ENCODE measurements at places on chromosomes 6 and 20.

DNA sequence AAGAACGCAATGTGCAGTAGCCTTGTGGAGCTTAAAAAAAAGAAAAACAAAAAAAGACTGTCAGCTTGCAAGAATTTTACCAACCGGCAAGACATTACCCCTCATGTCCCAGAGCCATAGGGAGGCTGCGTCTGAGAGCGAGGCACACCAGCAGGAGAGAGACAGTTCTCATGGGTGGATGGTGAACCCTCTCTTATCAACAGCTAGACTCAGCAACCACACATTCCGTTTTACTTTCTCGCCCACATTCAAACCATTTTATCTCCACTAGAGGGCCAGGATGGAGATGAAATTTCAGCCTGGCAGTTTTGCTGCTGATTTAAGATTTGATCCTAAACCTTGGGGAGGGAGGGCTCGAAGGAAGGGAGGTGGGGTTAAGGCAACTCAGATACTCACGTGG is 247.0 kb downstream of the ATXN1 start:
- no peak for DNase-seq

- DNase-seq = peak; percentile 41
Measured at GRCh38 chr20:50478162-50478990, 31.8 kb upstream of the PTPN1 start.

DNA sequence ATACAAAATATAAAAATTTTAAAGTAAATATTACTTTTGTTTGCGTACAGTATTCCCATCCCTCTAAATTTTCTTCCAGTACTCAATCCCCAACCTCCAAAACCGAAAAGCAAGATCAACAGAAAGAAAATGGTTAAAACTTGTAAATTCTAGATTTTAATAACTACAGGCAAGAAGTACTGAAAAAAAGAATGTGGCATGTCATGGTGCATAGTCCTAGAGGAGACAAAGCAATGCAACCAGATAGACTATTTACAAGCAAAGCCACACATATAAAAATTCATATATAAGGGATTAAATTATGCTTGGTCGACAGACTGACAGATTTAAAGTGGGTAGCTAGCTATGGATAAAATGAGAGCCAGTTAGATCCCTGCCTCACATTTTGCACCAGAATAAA is 56.5 kb upstream of the HFE start:
- DNase-seq = no peak

GRCh38 chr6:4613381-4613780 is 162.8 kb upstream of the CDYL start:
- no peak for DNase-seq

DNA sequence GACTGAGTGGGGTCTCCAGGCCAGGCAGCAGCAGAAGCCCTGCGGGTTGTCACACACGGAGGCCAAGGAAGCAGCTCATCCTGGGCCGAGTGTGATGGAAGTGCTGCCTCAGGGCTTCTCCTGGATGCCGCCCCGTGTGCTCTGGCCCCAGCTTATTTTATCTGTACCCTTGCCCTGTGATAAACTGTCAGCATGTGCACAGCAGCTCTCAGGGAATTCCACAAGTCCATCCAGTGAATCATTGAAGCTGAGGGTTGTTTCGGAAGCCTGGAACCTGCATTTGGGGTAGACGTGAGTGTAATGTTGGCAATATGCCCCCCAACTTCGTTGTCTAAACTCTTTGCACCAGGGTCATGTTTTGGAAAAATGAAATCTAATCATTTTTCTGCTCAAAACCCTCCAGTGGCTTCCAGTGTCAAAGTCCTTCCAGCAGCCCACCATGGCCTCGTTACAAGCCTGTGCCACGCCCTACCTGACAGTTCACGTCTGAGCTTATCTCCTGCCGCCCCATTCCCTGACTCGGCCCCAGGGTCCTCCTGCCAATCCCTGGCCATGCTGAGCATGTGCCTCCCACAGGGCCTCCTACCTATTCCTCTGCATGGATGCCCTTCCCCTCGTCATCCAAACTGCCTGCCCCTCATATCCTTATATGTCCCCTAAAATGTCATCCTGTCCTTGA is 168.1 kb upstream of the THBS2 start:
- no peak for DNase-seq

DNA sequence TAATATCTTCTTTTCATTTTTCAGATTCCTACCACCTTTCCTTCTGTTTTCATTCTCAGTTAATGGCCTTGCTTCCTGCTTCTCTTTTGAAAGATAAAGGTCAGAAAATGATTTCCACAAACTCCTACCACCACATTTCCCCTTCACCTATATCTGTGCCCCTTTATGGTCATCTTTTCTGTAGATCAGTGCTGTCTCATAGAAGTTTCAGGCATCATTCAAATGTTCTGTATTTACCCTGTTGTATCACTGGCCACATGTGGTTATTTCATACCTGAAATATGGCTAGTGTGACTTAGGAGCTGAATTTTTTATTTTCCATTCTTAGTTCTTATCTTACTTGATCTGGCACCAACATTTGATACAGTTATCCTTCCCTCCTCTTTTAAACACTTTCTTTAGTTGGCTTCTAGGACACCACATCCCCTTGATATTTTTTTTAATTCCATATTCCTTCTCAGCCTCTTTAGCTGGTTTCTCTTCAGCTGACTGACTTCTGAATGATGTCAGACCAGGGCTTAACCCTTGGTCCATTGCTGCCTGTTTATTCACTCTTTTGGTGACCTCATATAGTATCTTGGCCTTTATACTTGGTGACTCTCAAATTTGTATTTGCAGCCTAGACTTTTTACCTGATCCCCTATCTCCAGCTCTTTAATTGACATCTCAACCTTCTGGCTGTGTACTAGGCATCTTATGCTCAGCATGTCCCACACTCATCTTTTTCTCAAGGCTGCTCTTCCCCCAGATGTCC is 81.0 kb downstream of the ATRN start:
- no peak for DNase-seq

GRCh38 chr6:83756565-83756964 is 47.7 kb upstream of the SNAP91 start:
- DNase-seq = no peak

DNA sequence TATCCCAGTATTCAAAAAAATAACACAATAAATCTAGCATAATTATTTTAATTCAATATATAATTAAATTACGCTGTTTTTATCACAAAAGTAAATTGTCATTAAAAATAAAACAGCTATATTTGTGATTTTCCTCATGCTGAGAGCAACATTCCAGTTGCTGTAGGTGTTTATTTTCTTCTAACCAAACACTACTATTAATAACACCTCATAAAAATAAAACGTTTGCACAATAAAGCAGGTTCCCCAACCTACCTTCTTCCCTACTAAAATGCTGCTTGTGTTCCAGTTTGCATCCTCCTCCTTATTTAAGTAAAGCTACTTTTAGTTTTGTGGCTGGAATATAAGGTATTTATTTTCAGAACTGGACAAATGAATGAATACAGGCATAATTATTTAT is 108.2 kb upstream of the LGSN start:
- DNase-seq = no peak

- no peak for DNase-seq
Measured at GRCh38 chr6:82178077-82178758, 69.3 kb downstream of the IBTK start.

DNA sequence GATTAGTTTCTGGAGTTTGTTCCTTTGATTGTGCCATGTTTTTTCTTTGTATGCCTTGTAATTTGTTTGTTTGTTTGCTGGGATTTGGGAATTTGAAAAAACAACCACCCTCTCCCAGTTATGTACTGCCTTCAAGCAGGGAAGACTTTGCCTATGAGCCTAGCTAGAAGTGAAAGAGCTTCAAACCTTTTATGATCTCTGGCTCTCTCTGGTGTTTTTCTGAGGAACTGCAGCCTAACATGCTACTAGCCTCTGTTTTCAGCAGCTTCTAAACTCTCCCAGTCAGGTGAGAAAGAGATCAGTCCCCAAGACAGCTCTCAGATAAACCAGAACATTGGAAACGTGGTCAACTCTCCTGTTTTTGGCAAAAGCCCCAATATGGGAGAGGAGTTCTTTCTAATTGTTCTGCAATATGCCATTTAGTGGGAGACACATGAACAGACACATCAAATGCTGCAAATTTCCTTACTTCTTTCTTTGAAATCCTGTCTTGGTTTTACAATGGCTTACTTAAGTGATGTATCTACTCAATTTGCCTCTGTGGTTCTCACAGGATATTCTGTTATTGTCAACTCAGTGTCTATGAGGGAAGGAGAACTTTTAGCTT is 58.9 kb upstream of the SERINC1 start:
- DNase-seq = peak; percentile 28

- no peak for DNase-seq
Measured at GRCh38 chr20:47557218-47557617, 55.5 kb downstream of the NCOA3 start.

GRCh38 chr20:6036213-6036612 is 17.6 kb downstream of the LRRN4 start:
- DNase-seq = no peak

GRCh38 chr6:154956771-154957522 is 38.2 kb upstream of the TIAM2 start:
- no peak for DNase-seq

DNA sequence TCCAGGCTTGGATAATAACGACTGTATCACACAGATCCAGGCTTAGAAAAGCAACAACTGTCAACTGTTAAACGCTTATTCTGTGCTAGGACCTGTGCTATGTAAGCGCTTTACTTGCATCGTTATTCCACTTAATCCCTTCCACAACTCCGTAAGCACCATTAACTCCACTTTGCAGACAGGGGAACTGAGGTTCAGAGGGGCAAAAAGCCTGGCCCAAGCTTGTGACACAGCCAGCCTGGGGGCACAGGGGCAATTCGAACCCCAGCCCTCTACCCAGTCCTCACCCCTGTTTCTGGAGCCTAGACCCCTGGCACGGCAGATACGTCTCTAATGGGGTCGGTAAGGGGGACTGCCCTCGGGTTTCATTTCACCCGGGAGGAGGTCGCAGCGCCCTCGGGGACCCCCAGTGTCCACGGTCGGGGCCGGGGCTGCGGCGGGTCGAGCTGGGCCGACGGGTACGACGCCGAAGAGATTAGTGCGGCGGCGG is 411 bp downstream of the DSN1 start:
- DNase-seq = no peak

DNA sequence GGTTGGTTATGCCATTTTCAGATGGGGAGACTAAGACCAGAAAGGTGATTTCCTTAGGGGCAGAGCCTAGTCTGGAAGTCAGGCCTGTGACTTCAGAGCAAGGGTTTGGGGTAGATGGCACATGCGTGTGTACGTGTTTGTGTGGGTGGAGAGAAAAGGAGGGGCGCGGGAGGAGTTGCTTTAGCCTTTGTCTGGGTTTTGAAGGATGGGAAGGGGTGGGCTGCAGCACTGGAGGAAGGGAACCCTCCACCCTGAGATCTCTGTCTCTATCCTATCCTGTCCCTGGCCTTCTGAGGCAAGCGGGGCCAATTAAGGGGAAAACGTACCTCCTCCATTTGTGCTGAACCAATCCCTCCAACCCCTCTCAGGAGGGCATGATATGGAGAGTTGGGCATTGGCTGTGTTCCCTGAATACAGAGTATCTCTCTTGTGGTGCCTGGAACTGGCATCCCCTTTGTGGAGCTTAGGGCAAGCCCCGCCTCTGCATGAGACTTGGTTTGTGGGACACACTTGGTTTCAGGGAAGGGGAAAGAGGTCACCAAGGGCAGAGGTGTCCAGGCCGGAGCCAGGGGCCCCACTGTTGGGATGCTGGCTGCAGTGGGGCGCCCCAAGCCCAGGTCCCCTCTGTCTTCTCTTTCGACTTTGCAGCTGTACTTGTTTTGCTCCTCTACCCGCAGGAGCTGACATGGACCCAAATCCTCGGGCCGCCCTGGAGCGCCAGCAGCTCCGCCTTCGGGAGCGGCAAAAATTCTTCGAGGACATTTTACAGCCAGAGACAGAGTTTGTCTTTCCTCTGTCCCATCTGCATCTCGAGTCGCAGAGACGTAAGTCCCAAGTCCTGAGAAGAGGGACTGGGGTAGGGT is at the start of gene DBNDD2:
Gene DBNDD2, plus strand, starts transcription at position 507 of the 863 bp plus-strand sequence. Its CDS starts 179 bp downstream, at position 686.
- DNase-seq = no peak

GRCh38 chr20:21004386-21005076 is 101.6 kb downstream of the LINC00237 start:
- no peak for DNase-seq

DNA sequence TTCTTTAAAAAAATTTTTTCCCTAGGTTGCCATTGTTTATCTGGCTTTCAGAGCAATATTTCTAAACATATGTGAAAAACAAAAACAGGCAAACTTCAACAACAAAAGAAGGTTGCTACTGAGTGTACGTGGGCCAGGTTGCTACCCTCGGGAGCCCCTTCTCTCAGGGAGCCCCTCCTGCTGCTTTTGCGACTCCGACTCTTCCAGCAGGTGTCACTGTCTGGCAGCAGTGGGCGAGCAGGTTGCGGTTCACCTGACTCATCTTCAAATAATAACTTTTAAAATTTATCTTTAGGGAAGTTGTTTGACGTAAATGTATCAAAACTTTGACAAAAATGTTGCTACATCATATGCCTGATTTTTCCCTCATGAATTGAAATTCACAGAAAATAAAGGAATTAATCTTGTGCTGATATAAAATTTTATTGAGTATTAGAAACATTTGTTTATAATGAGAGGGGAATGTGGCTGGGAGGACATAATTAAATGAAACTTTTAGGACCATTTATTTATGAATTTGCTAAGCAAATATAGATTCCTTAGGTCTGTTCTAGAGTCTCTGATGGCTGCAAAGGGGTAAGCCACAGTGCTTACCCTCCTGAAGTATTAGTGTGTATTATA is 138.8 kb downstream of the HIVEP1 start:
- no peak for DNase-seq

- no peak for DNase-seq
Measured at GRCh38 chr6:159328052-159328451, 158.9 kb downstream of the FNDC1 start.

DNA sequence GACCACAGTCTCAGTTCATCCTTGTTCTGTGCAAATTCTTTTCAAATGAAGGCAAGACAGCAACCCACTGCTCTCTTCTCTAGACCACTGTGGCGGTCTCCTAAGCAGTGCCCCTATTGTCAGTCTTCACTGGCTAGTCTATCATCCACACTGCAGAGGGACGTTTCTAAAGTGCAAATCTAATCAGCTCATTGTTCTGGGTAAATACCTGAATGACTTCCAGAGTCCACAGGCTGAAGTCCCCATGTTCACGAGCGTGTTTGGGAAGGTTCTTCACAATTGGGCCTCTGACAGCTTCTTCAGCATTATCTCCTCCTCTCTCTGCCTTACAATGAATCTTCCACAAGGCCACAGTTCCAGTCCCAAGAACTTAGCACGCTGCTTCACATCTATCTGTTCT is 73.2 kb downstream of the LAMA4 start:
- DNase-seq = no peak

- DNase-seq = no peak
Measured at GRCh38 chr6:39260456-39260855, 31.2 kb upstream of the KCNK5 start.

DNA sequence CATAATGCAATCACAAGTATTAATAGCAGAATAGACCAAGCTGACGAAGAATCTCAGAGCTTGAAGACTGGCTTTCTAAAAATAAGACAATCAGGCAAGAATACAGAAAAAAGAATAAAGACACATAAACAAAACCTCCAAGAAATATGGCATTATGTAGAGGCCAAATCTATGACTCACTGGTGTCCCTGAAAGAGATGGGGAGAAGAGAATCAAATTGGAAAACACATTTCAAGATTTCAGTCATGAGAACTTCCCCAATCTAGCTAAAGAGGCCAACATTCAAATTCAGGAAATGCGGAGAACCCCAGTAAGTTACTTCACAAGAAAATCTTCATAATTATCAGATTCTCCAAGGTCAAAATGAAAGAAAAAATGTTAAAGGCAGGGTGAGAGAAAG is 69.0 kb upstream of the PDE7B start:
- DNase-seq = no peak

Measured in stimulated activated CD4-positive, alpha-beta T cell treated with anti-CD3 and anti-CD28 coated beads, Interleukin-1b, Interleukin-23, amount 100 ng/mL, for 24 hours (primary cell).